ENCODE measurements at places on chromosomes 12 and 14.

DNA sequence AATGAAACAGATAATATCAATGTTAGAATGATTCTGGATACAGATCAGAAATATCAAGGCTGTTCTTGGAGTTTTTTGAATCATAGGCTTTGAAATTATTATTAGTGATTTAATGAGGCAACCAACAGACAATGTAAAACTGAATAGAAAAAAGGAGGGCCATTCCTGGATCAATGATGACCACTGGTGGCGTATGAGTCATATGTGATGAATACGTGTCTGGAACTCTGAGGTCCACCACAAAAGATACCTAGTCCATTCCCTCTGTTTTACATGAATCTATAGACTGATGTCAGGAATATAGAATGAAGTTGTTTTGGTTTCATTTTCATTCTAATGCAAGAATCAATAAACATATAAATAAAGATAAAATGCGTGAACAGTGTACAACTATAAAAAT lies 78.3 kb upstream of the RTL1 start:
- DNase-seq = no peak

GRCh38 chr12:50567926-50568325 lies 63.1 kb downstream of the DIP2B start:
- no peak for DNase-seq

- peak; percentile 74 for DNase-seq
Measured at GRCh38 chr14:103292426-103293374, 41.3 kb upstream of the EIF5 start.

GRCh38 chr14:27267876-27268275 lies 670.0 kb upstream of the NOVA1 start:
- DNase-seq = no peak

DNA sequence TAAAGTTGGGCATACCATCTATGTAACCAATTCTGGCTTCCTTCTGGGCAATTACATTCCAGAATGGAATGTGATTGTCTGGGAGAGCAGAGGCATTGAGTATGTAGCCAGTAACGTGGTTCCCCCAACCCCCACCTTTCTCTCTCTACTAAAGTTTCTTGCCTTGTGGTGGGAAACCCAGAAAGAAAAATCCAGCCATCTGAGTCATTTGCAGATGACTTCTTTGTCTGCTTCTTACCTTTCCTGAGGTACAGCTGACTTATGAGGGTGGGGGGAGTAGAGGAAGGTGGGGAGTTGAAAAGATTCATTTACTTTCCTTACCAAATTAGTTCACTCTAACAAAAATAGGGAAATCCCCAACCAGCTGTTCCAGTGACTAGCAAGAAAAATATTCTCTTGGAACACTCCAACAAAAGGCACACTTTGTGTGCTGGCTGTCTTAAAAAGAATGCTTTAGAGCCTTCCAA lies 112.1 kb upstream of the FRMD6 start:
- peak; percentile 97 for DNase-seq

GRCh38 chr14:65753061-65753460 lies 340.5 kb downstream of the FUT8 start:
- DNase-seq = no peak

- DNase-seq = peak; percentile 94
Measured at GRCh38 chr12:122517877-122518276, 8.9 kb downstream of the RSRC2 start.

- DNase-seq = no peak
Measured at GRCh38 chr14:94946244-94946643, 176.3 kb upstream of the GSC start.

GRCh38 chr12:9662488-9662887 lies 7.0 kb upstream of the CLEC2D start:
- no peak for DNase-seq

DNA sequence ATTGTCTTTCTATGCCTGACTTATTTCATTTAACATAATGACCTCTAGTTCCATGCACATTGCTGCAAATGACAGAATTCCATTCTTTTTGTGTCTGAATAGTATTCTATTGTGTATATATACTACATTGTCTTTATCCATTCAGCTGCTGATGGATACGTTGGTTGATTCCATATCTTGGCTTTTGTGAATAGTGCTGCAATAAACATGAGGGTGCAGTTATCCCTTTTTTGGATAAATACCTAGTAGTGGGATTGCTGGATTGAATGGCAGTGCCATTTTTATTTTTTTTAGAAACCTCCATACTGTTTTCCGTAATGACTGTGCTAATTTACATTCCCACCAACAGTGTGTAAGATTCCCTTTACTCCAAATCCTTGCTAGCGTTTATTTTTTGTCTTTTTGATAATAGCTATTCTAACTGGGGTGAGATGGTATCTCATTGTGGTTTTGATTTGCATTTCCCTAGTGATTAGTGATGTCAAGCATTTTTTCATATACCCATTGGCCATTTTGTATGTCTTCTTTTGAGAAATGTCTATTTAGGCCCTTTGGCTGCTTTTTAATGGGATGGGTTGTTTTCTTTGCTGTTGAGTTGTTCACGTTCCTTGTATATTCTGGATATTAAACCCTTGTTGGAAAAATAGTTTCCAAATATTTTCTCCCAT lies 2.3 kb downstream of the OAS2 start:
- no peak for DNase-seq

DNA sequence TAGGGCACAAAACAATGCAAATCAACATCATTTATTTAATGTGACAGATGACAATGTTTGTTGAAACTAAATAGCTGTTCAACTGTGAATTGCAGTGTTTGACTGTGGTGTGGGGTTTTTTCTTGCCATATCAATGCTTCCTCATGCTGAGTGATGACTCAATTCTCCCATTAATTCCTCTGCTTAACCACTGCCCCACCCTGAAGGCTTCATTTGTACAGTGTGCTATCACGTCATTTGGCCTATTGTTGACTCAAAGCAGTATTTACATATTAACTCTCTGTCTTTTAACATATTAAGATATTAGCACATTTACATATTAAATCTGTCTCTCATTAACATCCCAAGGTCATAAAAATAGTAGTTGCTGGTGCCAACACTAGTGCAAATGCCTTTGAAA lies 164.8 kb upstream of the NRXN3 start:
- DNase-seq = peak; percentile 40

- no peak for DNase-seq
Measured at GRCh38 chr12:111216387-111217159, 152.3 kb downstream of the PHETA1 start.

DNA sequence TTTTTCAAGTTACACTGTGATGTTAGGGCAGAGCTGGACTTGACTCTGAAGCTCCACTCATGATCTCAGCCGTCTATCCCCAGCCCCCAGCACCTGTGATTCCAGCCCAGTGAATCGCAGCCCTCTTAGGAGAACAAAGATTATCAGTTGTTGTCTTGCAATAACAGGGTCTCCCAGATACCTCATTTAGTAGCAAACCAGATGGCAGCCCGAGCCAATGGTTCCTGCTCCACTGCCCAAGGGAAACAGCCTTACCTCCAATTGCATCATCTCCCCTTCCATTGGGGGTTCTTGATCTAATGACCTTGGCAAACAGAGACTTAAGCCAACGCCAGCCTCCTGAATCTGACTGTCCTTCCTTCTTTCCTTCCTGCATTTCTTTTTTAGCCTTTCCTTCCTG lies 371.2 kb downstream of the BCL11B start:
- no peak for DNase-seq

DNA sequence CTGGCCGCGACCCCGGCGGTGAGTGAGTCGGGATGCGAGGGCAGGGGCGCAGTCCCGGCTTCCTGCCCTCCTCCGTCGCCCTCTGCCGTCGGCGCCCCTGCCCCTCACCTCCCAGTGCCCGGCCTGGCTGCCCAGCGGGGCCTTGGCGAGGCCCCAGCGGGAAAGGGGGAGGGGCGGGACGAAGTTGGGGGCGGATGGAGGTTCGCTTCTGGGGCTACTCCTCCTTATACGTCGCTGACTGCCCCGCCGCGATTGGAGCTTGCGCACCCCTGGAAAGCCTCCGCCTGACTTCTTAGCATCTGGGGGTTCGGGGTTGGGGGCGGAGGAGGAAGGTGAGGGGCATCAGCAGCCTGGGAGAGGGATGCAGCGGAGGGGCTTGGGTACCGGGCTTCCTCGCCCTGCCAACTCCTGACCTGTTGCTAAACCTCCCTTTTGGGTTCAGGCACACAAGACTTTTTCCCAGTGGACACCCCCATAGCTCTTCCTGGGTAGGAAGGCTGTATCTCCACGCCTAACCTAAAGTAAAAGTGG lies 406 bp downstream of the TMEM263 start:
- DNase-seq = peak; percentile 82

- no peak for DNase-seq
Measured at GRCh38 chr12:65139389-65139788, 18.3 kb upstream of the WIF1 start.

GRCh38 chr14:74018174-74018585 lies 908 bp downstream of the ENTPD5 start:
- no peak for DNase-seq

DNA sequence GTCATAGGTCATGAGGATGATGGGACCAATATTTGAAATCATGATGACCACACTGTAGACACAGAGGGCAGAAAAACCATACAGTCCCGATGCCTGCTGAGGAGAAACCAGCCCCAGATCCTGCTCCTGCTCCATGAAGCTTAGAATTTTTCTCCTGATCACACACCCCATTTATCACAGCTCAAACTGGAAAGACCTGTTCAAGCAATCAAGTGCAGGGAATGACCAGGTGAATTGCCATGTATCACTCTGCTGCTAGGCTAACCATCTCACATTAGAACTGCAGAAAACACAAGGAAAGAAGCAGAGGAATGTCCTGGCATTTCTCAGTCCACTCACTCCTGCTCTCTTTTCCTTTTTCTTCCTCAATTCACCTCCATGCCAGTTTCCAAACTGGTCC lies 18.1 kb downstream of the MANSC1 start:
- DNase-seq = no peak

DNA sequence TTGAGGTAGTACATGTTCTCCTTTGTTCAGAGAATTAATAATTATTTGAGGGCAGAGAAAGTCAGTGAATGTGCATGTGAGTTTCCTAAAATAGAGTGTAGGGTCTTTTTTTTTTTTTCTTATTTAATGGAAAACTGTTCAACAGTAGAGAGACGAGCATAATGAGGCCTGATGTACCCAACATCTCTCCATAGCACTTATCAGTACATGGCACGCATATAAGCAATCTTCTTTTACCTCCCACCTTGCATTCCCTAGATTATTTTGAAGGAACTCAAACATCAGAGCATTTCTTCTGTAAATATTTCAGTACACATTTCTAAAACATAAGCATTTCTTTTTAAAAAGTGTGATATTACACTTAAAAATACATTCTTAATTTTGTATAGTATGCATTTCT lies 87.8 kb downstream of the KTN1 start:
- no peak for DNase-seq

- DNase-seq = no peak
Measured at GRCh38 chr14:92789457-92790089, 4.5 kb upstream of the GOLGA5 start.

GRCh38 chr12:108947097-108947496 lies 67.2 kb downstream of the DAO start:
- DNase-seq = no peak

DNA sequence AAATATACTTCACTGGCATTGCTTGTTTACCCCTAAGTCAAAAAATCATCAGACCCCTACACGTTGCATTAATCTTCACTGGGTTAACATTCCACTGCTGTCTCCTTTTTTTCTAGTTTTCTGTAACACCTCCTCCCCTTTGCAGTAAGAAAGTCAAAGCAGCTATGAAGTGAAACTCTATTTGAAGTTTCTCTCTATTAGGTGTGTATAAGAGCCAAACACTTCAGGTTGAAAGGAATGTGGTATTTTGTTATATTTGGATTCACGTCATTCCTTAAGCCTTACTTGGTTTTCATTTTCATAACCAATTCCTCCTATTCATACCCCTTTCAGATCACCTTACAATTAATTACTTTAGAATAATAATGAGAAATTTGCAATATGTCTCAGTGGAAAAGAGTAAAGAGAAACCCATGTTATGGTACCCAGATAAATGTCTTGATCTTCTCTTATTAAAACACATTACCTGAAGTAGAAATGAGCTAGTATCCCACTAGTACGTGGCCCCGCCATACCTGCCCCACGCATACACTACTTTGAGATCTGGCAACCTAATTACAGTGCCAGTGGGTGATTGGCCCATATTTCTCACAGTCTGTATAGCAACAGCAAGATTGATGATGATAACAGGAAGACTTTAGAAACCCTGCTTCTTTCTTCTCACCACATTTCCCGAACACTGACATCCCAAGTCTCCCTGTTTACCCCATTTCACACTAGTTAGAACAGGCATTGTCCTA lies 236.4 kb upstream of the RGS6 start:
- DNase-seq = no peak

DNA sequence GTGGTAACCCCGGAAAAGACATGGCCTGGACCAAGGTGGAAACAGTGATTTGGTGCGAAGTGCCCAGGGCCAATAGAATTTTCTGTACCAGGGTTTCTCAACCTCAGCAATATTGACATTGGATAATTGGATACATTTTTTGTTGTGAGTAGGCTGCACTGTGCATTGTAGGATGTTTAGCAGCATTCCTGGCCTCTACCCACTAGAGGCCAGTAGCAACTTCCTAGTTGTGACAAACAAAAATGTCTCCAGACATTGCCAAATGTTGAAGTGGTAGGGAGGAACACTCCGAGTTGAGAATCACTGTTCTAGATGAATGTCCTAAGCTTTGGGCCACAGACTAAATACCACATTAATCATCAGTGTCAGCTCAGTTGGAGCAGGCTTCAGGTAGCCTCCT lies 6.2 kb upstream of the CGRRF1 start:
- DNase-seq = peak; percentile 68

- no peak for DNase-seq
Measured at GRCh38 chr12:102735104-102735503, 181.9 kb downstream of the PAH start.

GRCh38 chr12:15405606-15406005 lies 83.3 kb downstream of the PTPRO start:
- no peak for DNase-seq

- no peak for DNase-seq
Measured at GRCh38 chr12:117225179-117225578, 34.9 kb upstream of the FBXO21 start.

GRCh38 chr14:80923368-80923767 lies 18.2 kb downstream of the CEP128 start:
- no peak for DNase-seq

DNA sequence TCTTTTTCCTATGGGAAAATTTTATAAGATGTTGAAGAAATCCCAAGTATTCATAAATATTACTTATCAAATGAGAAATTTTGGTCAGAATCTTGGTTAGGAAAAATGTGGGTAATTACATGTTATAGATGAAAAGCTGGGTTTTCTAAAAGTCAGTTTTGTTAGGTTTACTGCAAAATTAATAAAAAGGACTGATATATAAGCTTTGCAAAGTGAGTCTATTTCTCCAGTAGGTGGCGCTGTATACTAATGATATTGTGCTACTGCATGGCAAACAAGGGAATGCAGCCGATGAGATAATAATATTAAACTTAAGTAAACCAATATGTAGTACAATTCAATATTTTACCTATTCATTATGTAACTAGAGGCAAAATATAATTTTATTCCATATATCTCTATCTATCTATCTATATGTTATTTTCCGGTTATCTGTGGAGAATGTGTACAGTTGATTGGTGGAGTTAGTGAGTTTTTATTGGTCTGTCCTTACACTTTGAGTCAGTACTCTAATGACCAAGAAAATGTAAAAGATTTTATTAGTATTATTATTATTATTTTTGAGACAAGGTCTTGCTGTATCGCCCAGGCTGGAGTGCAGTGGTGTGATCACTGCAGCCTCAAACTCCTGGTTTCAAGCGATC lies 32.9 kb downstream of the MIPOL1 start:
- peak; percentile 83 for DNase-seq

Data from cardiac fibroblast (primary cell).